AG08396 (cell line): ENCODE measurements at places on chromosomes 4 and X.

- no peak for DNase-seq
These were observed 22.3 kb upstream of the HTRA3 start for GRCh38 chr4:8247047-8247930.

DNA sequence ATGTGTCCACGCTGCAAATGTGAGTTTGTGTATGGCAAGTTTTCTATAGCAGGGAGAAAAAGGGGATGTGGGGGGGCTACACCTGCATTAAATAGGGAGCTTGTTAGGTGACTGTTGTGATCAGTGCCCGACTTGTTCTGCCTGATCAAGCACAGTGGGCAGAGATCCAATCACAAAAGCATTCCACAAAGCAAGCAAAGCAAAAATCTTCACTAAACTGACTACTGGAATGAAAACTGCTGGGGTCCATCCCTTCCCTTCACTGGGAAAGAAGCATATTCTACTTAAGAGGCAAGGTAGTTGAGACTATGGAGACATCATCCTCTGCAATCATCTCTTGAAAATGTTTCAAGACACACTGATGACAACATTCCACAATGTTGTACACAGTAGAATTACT, 5.2 kb downstream of the IRS4 start:
- no peak for DNase-seq

- DNase-seq = peak; percentile 18
These were observed 32.2 kb upstream of the CCKAR start for GRCh38 chr4:26522478-26522877.

DNA sequence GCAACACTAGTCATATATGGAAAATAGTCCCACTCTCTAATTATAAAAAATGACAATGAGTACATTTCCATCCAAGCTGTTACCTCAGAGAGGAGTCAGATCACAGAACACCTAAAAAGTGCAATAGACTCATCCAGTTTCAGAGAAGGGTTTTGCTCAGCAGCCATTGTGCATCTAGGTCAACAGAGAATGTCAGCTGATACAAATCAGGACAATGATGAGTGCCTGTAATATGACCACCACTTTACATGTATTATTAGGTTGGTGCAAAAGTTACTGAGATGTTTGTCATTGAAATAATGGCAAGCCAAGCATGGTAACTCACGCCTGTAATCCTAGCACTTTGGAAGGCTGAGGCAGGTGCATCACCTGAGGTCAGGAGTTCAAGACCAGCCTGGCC, 164.1 kb upstream of the TTC29 start:
- DNase-seq = no peak

GRCh38 chr4:6464842-6465588, 7.4 kb downstream of the PPP2R2C start:
- no peak for DNase-seq

DNA sequence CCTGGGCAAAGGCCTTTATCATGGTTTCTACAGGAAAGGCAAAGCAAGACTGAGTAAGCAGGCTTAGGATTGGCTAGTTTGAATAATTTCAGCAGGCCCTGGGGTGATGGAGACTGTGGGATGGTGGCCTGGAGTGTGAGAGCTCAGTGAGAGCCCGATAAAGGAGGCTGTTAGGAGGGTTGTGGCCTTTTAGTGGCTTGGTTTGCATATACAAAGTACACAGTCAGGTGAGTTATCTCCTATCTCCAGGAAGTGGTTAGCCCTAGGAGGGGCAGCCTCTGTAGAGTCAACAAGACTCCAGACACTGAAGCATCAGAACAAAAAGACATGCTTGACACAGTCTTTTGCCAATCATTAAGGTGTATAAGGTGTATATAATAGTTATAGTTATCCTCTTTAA, 157.2 kb downstream of the CFAP299 start:
- no peak for DNase-seq

DNA sequence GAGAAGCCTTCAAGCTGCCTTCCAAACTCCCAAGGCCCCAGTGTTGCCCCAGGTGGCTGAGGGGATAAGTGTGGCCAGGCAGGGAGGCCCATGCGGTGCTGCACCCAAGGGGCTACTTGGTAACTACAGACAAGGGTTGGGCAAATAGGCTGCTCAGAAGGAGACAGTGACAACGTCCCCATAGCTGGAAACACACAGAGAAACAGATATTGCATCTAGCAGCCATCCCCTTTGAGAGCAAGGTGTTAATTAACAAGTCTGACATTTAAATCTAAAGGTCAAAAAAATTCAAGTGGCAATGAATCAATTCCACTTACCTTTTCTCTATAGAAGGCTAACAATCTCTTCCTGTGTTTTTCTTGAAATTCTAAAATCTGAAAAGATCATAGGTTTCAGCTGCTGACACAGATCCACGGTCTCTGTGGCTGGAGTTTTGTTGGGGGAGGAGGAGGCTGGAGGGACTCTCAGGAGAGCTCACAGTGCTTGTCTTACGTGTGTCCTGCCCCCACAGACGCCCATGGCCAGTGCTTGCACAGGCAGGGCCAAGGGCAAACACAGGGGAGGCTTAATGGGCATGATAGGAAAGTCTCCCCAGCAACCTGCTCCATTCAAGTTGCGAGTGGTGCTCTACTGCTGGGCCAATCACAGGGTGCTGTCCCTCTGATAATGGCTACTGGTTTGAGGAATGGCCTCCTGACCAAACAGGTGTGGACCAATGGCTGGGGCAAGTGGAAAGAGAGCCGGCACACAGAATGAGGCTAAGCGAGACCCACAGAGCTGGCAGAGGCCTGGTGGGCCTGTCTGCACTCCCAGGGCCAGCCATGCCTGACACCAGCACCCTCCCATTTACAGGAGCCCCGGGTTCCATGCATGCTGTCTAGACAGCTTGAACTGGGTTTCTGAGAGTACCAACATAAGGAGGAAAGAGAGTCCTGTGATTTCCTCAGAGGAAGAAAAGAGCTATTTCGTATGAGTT, 22.6 kb downstream of the RNF212 start:
- no peak for DNase-seq

DNA sequence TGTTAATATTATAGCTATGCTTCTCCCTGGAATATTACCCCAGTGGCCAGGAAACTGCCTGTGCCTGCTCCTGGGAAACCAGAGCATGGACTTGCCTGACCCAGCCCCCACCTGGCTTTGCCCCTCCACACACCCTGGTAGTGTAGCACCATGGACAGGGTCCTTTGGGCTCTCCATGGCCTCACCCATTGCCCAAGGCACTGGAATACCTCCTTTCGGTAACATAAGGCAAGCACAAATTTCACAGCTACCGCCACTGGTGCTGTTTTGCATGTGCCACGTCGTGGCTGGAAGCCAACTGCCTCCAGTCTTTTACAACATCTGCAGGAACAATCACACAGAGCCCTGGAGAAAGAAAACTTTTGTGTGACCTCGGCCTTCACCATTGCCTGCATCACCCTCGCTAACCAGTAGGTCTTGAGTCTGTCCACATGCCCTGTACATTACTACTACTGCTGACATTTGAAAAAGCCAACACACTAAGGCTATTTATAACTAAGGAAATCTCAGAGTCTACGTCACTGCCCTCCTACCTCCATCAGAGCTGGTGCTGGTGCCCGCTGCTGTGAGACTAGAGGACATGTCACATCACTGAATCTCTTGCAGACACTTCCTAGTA, 47.7 kb downstream of the HPGD start:
- DNase-seq = no peak

DNA sequence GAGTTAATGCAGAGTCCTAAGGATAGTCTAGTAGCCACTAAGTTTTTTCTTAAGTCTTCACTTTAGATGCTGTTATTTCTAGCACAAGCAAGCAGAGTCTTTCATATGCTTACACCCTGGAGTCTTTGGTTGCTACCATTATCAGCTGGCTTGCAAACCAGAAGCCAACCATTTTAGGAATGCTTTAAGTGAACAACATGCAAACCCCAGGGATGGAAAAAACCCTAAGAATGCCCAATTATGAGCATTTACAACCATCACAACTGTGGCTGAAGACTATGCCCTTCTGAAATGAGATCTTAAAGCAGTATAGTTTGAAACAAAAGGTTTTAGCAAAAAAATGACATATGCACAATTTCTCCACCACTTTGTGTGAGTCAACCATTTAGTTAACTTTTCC, 6.6 kb downstream of the MID1IP1 start:
- no peak for DNase-seq

- DNase-seq = no peak
These were observed 1473.4 kb downstream of the RPA4 start for GRCh38 chrX:98357146-98357545.

- no peak for DNase-seq
These were observed 7.2 kb downstream of the MRFAP1 start for GRCh38 chr4:6647582-6648230.

GRCh38 chrX:13024986-13025385, 19.4 kb downstream of the FAM9C start:
- no peak for DNase-seq

DNA sequence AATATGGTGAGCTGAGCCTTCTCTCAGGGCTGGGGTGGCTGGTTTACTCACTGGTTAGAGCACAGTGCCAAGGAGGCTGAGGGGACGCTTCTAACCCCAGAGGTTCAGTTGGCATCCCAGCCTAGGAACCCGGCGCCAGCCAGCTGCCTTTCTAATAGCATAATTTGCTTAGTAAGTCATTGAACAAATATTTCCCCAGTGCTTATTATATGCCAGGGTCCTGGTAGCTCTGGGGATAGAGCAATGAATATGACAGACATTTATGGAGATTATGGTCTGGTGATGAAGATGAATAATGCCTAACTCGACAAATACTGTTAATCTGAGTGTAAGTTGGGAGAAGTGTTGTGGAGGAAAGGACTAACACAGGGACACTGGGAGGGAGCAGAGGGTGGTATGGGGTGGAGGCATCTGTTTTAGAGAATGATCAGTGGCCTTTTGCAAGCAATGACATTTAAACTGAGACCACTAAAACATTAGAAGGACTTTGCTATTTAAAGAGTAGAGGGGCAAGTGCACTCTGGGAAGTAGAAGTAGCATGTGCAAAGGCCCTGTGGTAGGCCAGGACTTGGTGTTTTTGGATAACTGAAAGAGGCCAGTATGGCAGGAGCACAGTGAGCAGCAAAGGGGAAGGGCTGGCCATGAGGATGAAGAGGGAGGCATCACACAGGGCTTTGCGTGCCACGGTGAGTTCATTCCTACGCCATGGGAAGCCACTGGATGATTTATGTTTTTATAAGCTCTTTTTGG, 71.9 kb downstream of the ATG4A start:
- DNase-seq = no peak

GRCh38 chrX:77639820-77640219, 146.2 kb downstream of the ATRX start:
- DNase-seq = no peak

- no peak for DNase-seq
These were observed 165.0 kb upstream of the GABRA2 start for GRCh38 chr4:46554760-46555465.

DNA sequence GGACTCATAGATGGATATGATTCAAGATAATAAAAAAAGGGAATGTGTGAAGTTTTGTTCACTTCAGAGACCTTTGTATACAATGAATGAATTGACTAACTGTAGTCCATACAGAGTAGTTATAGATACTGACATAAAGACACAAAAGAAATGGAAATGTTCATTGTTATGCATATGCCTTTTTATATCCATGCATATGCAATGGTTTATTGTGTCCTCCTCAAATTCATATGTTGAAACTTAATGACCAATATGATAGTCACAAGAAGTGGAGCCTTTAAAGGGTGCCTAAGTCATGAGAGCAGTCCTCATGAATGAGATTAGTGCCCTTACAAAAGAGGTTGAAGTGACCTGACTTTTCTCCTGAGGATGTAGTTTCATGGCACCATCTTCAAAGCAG, 467.5 kb upstream of the NDST4 start:
- DNase-seq = no peak

GRCh38 chr4:77418333-77418732, 187.3 kb upstream of the CXCL13 start:
- DNase-seq = no peak

DNA sequence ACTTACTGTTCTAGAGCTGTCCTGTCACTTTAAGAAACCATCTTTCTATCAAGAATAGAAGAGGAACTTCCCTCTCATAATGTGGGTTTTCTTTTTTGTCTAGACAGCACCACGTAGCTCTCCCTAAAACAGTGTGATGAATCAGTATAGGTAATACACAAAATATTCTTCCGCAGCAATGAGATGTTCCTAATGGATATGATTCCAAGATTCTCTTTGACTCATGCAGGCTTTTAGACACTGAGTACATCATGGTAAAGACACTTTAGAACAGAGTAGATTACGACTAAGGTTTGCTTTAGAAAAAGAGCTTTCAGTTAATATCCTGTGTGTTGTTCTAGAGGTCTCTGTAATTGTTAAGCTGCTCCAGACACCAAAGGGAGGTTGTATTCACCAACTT, 69.8 kb downstream of the PTTG2 start:
- DNase-seq = no peak

- DNase-seq = no peak
These were observed 27.2 kb upstream of the EDNRA start for GRCh38 chr4:147453561-147454141.

DNA sequence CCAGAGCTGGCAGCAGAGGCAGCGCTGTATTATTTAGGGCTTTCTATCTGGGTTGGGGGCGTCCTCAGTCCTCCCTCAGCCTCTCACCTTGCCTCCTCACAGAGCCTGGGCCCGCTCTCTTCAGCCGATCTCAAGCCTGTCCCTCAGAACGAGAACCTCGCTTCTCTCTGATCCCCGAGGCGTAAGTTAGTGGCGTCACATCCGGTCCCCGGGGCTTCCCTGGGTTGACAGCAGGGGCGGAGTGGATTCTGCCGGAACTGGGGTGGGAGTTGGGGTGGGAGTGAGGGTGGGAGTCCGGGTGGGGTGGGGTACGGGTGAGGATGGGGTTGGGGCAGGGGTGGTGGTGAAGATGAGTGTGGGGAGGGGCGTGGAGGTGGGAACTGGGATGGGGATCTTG, at the start of gene MAGEA10:
Gene MAGEA10, minus strand, starts transcription at position 190 of the 397 bp plus-strand sequence. CDS start 2,957 bp downstream, outside the sequence.
- no peak for DNase-seq

DNA sequence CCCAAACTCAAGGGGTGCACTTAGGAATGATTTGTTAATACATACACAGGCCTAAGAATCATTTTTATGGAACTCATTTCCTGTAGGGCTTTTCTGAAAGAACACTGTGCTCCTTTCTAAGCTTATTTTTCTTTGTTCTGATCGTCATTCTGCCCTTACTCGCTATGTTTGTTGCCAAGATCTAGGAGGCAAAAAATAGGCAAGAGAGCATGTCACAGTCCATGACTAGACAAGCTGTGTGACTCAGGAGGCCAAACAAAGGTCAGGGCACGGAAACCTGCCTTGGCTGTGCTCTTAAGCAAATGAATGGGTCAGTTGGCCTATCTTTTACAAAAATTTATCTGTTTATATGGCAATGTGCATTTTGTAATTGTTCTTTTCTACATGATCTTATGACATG, 42.5 kb upstream of the C1GALT1C1 start:
- peak; percentile 55 for DNase-seq

DNA sequence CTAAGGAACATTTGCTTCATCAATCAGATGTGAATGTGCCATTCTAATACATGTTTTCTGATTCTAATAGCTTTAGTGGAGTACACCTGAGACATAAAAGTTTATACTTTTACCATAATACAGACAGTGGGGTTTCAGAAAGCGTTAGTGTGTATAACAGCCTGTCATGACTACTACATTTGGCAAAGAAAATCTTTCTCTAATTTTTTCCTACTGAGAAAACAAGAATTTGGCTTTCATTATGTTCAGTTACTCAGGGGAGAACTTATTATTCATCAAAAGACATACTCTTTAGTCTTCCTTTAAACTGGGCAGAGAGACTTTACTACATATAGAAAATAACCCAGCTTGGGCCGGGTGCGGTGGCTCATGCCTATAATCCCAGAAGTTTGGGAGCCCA, 104.9 kb downstream of the PCDH18 start:
- no peak for DNase-seq

GRCh38 chr4:152937336-152938236, 1.5 kb downstream of the FHDC1 start:
- peak; percentile 55 for DNase-seq
